Stimulated activated CD4-positive, alpha-beta T cell treated with anti-CD3 and anti-CD28 coated beads, Interleukin-1b, Interleukin-23, amount 100 ng/mL, for 1 hour (primary cell): ENCODE measurements at places on chromosomes 1 and 21.
A peak's percentile ranks its signal among the peaks of the same experiment; 100 is the strongest.

DNA sequence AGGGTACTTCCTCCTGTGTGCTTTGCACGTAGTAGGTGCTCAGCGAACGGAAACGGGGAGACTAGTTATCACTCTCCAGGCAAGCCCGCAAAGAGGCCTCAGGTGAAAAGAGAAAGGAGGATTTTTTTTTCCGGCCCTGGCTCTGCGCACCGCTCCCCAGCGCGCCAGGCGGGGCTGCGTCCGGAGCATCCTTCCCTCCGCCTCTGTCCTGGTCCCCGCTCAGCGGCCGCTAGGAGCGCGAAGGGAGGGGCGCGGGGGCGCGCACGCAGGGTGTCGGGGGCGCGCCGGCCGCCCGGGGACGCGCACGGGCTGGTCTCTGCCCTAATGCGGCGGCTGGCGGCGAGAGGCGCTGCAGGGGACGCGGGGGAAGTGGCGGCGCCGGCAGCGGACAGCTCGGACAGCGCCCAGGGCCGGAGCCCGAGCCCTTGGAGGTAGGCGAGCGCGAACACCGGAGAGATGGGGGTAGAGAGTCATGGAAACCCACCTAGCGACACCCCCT lies 42.3 kb upstream of the NFASC start:
- peak; percentile 2 for DNase-seq

DNA sequence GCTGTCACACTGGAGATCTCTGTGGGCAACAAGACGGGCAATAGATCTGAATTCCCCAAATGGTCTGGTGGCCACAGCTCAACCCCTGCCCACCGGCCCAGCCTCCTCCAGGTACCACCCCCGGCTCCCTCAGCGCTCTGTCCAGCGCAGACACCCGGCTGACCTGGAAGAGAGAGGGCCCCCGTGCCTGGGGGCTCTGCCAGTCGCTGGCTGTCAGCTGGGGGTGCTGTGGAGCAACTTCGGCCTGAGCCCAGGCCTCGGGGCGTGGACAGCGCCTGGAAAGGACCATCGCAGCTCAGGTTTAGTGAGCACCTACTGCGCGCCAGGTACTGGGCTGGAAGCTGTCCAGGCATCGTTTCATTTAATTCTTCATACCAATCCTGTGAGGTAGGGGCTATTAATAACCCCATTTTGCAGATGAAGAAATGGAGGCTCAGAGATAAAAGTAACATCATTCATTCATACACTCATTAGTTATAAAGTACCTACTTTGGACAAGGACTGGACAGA lies 51.0 kb downstream of the AHDC1 start:
- DNase-seq = no peak

DNA sequence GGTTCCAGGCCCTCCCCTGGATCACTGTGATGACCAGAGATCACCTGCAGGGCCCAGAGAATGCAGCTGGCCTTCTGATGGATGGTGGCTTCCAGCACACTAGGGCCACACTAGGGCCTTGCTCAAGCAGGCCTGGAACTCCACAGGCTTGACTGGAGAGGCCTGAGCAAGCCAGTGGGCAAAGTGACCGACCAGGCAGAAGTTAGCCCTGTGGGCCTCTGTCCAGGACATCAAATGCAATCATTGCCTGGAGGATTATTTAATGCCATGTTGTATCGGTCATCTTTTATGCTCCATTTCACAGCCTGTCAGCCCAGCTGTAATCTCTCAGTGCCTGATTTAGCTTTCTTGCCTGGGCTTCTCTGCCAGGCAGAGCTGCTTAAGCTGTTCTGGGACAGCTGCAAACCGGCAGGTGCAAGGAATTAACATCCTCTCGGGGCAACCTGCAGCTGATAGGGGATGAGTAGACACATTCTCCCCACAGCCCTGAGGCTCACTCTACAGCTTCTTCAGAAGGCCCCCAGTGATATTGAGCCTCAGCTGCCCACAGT lies 17.7 kb downstream of the NENF start:
- no peak for DNase-seq

GRCh38 chr1:103256490-103256889 lies 148.2 kb upstream of the COL11A1 start:
- no peak for DNase-seq

- no peak for DNase-seq
These were observed 2.9 kb downstream of the TATDN3 start for GRCh38 chr1:212794561-212795014.

- no peak for DNase-seq
These were observed 267.8 kb downstream of the C1orf94 start for GRCh38 chr1:34444516-34444915.

- DNase-seq = no peak
These were observed 39.9 kb upstream of the SMYD2 start for GRCh38 chr1:214241060-214241459.

- no peak for DNase-seq
These were observed 80.3 kb downstream of the RUNX3 start for GRCh38 chr1:24849672-24850295.

DNA sequence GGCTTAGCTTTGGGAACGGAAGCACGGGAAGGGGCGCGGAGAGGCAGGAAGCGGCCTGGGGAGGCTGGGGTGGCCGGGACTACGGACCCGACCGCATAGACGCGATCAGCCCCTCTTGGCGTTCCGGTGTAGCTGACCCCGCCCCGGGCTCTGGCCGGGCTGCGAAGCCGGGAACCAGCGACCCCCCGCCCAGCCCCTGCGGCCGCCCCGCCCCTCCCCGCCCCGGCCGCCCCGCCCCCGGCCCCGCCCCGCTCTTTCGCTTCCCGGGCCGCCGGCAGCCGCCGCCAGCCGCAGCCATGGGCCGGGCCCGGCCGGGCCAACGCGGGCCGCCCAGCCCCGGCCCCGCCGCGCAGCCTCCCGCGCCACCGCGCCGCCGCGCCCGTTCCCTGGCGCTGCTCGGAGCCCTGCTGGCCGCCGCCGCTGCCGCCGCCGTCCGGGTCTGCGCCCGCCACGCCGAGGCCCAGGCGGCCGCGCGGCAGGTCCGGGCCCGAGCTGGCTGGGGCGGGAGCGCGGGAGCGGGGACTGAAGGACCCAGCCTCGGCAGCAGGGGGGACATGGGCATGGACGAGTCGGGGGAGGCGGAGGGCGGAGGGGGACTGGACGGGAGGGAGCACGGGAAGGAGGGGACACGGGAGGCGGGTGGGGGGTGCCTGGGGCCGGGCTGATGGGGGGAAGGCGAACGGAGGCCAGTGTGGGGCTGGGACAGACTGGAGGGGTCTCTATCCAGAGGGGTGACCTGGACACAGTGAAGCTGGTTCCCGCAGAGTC lies at the start of gene SELENON:
Gene SELENON (plus strand): TSS at position 259 of the 768 bp plus-strand sequence. CDS start 38 bp downstream, at position 297.
- no peak for DNase-seq

GRCh38 chr1:67615886-67616285 lies 69.1 kb upstream of the GADD45A start:
- no peak for DNase-seq

- DNase-seq = no peak
These were observed 2.6 kb downstream of the ZNF691 start for GRCh38 chr1:42848823-42849537.

- no peak for DNase-seq
These were observed 27.6 kb upstream of the SIPA1L2 start for GRCh38 chr1:232657426-232658005.

DNA sequence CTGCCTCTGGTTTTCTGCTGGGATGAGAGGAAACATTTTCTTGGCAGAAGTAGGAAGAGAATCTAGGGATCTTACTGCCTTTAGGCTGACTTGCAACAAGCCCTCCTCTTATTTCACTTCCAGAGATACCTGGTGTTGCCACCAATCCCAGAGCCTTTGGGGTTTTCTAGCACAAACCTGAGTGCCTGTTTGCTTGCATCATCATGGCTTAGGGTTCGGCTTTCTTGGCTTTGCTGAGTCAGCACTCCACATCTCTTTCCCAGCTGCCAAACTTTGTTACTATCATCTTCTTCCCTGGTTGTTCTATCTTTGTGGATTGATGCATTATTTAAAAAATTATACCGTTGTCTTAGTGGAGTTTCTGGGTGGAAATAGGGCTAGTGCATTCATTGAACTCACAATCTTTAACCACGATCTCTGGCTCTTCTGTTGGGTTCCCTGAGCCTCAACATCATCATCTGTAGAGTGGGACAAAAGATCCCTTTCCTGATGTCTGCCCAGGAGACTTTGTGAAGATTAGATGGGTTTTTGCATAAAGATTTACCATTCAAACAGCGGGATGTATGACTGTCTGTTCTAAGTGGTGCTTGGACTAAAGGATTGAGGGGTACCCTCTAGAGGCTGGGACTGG lies 76.6 kb upstream of the SELENON start:
- DNase-seq = no peak

- DNase-seq = no peak
These were observed 40.9 kb downstream of the STX6 start for GRCh38 chr1:180981596-180982387.

- no peak for DNase-seq
These were observed 91.6 kb downstream of the ASH1L start for GRCh38 chr1:155471026-155471425.

- no peak for DNase-seq
These were observed 118.2 kb downstream of the RIPK4 start for GRCh38 chr21:41648591-41649031.

- DNase-seq = no peak
These were observed 179.8 kb upstream of the KCNK2 start for GRCh38 chr1:214902636-214903320.

DNA sequence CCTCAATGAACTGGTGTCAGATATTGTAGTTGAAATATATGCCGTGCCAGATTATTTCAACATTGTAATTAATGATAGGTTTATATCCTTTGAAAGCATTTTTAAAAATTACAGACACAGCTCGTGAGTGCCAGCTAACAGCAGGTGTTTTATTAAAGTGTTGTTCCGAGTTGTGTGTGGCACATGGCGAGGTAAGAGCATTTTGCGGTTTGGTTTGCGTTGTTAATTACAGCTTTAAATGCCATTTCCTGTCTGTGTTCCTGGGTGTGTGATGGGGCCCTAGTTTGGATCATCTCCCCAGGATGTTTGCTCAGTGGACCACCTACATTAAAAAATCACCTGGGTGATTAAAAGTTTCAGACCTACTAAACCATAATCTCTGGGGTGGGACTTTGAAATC lies 97.4 kb downstream of the PRDM2 start:
- DNase-seq = no peak

- DNase-seq = no peak
These were observed 299 bp upstream of the PROX1 start for GRCh38 chr1:213987422-213987926.

- DNase-seq = no peak
These were observed 216.4 kb downstream of the SLC44A5 start for GRCh38 chr1:75394386-75395139.

DNA sequence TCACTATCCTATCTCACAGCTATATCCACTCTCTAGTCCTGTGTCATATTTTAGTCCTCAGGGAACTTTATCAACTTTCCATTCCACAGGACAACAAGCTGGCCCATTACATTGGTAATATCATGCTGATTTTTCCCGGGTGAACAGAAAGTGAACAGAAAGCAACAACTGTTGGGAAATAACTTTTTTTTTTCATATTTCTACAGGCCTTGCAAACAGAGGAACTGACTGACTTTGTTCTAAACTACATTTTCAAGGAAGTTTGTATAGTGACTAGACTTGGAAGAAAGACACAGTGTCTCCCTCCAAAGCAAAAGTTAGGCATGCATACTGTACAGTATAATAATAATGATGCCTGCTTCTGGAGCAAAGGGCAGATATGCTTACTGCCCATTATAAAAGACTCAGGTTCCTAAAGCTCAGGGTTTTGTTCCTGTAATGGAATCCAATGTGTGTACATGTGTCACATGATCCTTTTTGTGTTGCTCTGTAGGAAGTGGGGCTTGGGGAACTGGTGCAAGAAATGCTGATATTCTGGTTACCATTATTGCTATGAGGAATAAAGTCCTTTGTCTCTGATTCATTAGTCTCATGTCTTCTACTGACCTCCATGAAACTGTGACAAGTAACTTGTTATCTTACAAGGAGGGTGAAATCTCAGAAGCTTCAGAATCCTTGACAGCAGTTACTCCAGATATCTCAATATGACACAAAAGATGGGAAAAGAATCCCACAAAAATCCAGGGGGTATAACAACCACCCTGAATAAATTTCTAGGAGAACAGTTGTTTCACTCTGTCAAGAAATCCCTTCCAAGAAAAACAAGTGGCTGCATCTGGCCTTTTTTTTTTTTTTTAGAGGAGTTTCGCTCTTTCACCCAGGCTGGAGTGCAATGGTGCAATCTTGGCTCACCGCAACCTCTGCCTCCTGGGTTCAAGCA lies 17.7 kb upstream of the NTPCR start:
- DNase-seq = no peak

DNA sequence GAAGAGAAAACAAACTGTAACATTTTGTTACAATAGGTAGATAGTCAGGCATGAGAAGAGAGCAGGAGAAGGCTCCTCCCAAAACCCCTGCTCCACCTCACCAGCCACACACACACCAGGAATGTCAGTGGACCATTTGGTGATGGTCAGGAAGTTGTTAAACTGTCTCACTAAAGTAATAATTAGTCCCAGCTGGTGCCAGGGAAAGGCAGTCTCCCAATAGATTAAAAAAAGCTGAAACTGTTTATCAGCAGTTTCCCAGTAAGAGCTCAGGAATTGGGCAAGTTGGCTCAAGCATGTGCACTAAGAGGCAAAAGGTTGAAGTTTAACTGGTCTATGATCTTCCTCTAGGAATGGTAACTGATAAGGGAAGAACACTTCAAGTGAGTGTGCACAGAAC lies 249.6 kb downstream of the COL11A1 start:
- no peak for DNase-seq

DNA sequence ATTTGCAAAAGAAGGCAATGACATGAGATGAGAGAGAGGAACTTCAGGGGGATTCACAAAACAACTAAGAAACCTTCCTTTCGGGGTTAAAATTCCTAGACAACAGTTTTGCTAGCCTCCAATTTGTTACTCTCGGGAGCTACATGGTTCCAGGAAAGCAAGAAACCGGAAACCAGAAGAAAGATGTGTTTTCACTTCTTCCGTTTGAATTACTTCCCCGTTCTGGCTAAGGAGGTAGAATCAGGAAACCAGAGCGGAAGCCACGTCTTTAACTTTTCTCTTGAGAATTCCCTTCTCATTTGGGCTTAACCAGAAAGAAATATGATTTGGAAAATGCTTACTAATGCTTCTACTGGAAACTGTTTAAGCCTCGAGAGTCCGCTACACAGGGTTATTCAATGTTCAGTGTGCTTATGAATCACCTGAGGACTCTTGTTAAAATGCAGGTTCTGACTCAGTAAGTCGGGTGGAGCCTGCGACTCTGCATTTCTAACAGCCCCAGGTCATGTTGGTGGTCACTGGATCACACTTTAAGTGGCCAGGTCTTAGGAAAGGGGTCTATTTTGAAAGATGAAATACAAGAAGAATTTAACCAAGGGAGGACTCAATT lies 43.5 kb upstream of the MCOLN3 start:
- no peak for DNase-seq

GRCh38 chr1:226778657-226779058 lies 39.6 kb upstream of the ITPKB start:
- DNase-seq = no peak

GRCh38 chr1:161706482-161707347 lies at the start of gene FCRLA:
FCRLA (plus strand) TSS chr1:161707229; CDS start chr1:161707265, 36 bp downstream.
- DNase-seq = no peak

- no peak for DNase-seq
These were observed 2.0 kb downstream of the TFF2 start for GRCh38 chr21:42348762-42349161.

GRCh38 chr1:67818725-67819301 lies 14.5 kb downstream of the GNG12 start:
- no peak for DNase-seq
